ENCODE measurements at places on chromosomes 13 and 19.

GRCh38 chr13:113739527-113740285 is 19.3 kb upstream of the TMEM255B start:
- DNase-seq, result no peak

- DNase-seq, result no peak
These were observed 45.0 kb downstream of the SLC15A1 start for GRCh38 chr13:98707281-98707999.

- no peak for DNase-seq
These were observed at the start of gene AP1M2 for GRCh38 chr19:10587022-10587838. AP1M2 (minus strand) TSS chr19:10587312; CDS start chr19:10587231, 81 bp downstream.

- DNase-seq, result no peak
These were observed 63.0 kb downstream of the LRCH1 start for GRCh38 chr13:46615888-46616531.

GRCh38 chr19:48524732-48525131 is 13.1 kb upstream of the LMTK3 start:
- no peak for DNase-seq

DNA sequence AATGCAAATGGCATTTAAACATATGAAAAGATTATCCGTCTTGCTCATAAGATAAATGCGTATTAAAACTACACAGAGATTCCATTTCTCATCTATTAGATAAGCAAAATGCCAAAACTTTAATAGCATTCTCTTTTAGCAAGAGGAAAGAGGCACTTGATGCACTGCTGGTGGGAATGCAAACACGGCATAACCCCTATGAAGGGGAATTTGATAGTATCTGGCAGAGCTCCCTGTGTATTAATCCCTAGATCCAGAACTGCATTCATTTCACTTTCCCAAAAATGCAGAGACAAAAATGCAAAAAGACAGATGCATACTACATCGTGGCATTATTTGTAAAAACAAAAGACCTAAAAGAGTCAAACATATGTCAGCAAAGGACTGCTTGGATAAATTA is 193.6 kb upstream of the STARD13 start:
- DNase-seq, result no peak

DNA sequence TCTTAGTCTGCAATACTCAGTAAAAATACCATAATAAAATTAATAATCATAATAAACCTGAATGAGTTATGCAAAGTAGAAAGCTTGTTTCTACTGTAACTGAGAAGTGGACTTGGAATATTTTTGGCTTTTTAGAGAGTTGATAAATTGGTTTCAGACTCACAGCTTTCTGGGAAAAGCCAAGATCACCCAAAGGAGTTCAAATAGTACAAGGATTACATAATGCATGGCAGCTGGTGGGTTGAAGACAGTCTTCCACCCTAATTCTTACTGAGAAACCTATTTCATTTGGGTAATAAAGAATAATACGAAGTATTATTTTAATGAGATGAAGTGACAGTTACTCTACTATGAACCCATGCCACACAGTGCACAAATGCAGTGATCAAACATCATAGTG is 139.4 kb upstream of the KLF12 start:
- DNase-seq, result no peak

DNA sequence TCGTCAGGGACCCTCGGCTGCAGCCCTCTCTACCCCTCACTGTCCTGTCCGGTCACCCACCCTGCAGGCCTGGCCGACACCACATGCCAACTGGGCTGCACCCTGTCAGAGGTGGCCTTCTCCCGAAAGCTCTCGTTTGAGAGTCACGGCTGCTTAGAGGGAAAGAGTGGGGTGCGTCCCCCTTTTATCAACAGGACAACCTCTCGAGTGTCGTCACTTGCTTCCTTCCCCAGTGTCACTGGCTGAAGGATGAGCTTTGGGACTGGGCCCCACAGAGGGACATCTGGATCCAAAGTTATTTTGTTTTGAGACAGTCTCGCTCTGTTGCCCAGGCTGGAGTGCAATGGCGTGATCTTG is 28.5 kb downstream of the MAP2K2 start:
- no peak for DNase-seq

GRCh38 chr13:84999252-84999651 is 800.0 kb downstream of the SLITRK6 start:
- no peak for DNase-seq

- DNase-seq, result no peak
These were observed 10.5 kb downstream of the PLEKHF1 start for GRCh38 chr19:29675650-29676186.

GRCh38 chr19:2239173-2239572 is 2.5 kb downstream of the SF3A2 start:
- DNase-seq, result no peak

DNA sequence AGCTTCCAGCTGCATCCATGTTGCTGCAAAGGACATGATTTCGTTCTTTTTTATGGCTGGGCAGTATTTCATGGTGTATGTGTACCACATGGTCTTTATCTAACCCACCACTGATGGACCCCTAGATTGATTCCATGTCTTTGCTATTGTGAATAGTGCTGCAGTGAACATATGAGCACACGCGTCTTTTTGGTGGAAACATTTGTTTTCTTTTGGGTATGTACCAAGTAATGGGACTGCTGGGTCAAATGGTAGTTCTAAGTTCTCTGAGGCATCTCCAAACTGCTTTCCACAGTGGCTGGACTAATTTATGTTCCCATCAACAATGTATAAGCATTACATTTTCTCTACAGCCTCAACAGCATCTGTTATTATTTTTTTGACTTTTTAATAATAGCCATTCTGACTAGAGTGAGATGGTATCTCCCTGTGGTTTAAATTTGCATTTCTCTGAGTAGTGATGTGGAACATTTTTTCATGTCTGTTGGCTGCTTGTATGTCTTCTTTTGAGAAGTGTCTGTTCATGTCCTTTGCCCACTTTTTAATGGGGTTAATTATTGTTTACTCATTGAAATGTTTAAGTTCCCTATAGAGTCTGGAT is 6.8 kb upstream of the UBE2L5 start:
- DNase-seq, result no peak

- no peak for DNase-seq
These were observed 1741.2 kb upstream of the PCDH20 start for GRCh38 chr13:63156816-63157215.
